Stimulated activated CD8-positive, alpha-beta memory T cell treated with anti-CD3 and anti-CD28 coated beads, Interleukin-4, amount 100 ng/mL, for 1 hour (primary cell): ENCODE measurements at places on chromosomes 2 and 18.

- no peak for DNase-seq
Observed at GRCh38 chr2:233079953-233080835, 20.1 kb downstream of the INPP5D start.

GRCh38 chr2:239496700-239497099, 95.9 kb upstream of the HDAC4 start:
- no peak for DNase-seq

DNA sequence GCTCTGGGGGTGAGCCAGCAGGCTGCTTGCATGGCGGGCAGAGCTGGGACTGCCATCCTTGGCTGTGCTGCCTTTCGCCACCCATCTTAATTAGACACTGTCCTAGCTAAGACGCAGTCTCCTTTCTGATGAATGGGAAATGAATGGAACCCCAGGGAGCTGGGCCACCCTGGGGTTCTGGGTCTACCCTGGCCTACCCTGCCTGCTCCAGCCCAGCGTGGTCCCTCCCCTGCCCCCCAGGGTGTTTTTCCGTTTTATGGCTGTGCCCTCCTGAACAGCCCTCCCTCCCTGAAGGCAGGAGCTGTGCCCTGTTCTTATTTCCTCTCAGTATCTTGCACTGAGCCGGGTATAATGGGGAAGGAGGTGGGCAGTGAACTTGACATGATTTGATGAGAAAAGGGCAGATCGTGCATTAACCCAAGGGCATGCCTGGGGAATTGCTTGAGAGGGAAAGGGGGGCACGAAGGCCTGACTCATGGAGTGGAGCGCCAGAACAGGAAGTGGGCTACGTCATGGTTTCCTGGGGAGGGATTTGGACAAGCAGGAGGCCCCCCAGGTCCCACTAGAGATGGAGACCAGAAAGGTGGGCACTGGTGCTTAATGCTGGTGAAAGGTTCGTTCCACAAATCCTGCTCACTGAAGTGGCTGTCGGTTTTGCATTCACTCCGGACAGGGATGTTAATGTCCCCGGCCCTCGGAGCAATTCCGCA, 165.0 kb downstream of the KLHL29 start:
- no peak for DNase-seq

DNA sequence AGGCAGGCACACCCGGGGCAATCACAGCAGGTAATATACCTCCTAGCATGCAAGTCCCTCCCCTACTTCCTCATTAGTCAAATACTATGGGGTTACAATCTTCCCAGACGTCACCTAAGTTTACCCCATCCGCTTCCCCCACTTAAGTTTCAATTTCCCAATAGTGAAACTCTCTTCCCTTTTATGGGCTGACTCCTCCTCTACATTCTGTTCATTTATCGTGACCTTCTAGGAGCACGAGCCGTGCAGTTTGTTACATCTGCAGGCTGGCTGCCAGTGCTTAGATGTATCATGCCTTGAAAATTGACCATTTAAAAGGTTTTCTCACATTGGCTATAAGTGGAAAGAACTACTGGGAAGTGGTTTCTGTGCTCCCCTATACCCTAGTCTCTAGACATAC, 1357.8 kb upstream of the CRIM1 start:
- no peak for DNase-seq

DNA sequence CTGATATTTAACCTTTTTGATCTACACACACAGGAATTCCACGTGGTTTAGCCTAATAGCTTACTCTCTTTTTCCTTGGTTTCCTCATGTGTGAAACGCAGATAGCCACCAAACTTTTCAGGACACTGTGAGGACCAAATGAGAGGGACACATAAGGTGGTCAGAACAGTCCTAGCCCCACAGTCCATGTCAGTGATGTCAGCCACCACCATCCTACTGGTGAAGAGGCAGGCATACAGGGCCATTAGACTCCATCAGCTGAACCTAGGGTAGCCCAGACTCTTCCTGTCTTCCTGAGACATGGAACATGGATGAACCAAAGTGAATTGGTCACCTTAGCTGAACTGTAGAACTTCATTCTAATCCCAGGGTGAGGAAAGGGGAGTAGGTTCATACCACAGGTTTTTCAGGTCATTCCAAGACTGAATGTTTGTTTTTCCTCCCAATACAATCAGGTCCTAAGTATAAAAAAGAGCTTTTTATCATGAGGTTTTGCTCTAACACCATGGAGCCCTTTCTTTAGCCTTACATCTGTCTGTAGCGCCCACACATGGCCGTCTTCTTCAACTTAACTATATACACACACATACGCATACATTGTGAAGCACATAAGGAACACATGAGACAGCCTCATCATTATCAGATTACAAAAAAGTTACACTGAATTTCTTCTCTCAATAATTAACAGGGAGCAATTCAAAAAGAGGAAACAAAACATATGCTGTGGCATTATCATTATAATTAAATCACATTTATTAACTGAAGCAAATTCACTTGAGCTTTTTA, 18.5 kb upstream of the NFE2L2 start:
- no peak for DNase-seq

DNA sequence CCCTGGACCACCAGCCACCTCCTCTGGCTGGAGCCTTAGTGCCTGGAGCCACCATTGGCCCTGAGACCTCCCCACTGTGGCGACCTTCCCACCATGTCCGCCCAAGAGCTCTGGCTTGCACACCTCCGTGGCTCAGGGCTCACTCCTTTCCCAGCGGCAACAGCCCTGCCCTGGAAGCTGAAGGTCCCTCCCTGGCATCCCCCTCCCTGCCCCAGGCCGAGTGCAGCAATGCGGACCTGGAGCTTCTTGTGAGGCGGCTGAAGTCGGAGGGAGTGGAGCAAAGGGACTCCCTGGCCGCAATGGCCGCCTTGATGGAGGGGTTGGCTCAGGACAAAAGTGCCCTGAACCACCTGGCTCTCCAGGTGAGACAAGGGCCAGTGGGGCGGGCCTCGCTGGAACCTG, 28.6 kb downstream of the CROCC2 start:
- no peak for DNase-seq

DNA sequence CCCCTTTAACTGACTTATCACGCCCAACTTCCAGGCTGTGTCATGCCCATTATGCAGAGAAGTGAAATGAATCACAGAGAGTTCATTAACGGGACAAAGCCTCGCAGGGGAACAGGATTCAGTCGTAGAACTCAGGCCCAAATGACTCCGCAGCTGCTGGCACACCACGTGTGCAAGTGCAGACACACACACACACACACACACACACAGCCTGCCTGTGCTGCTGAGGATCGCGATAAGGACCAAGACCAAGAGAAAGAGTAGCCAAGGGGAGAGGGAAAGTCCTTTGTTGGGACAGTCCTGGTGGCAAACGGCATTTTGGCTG, 90.0 kb upstream of the TAF1B start:
- DNase-seq, result no peak

DNA sequence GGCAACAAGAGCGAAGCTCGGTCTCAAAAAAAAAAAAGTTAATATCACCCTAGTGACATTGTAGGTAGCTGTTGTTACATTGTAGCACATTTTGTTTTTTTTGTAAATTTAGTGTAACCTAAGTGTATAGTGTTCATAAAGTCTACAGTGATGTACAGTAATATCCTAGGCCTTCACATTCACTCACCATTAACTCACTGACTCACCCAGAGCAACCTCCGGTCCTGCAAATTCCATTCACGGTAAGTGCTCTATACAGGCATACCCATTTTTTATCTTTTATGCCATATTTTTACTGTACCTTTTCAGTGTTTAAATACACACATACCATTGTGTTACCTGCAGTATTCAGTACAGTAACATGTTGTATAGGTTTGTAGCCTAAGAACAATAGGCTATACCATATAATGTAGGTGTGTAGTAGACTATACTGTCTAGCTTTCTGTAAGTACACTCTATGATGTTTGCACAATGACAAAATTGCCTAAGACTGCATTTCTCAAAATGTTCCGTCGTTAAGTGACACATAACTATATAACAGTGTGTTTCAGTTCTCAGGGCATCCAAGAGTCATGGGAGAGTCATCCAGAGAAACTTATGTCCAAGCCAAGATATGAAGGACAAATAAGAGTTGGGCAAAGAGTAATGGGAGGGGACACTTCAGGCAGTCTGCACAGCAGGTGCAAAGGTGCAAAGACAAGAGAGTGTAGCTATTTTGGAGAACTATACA, 68.4 kb downstream of the TANK start:
- DNase-seq, result no peak

- DNase-seq, result no peak
Observed at GRCh38 chr2:182625814-182626213, 90.2 kb upstream of the DNAJC10 start.

DNA sequence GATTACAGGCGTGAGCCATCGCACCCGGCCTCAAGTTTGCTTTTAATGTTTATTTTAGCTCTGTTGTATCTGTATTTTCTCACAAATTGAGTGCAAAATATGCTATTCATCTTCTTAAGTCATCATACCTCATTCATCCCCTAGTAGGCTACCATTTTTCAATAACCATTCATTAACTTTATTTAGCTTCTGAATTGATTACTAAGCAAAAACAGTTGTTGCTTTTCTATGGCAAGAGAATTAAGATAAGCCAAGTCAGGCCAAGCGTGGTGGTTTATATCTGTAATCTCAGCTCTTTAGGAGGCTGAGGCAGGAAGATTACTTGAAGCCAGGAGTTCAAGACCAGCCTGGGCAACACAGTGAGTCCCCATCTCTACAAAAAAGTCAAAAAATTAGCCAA, 63.3 kb upstream of the CERS6 start:
- DNase-seq, result no peak

DNA sequence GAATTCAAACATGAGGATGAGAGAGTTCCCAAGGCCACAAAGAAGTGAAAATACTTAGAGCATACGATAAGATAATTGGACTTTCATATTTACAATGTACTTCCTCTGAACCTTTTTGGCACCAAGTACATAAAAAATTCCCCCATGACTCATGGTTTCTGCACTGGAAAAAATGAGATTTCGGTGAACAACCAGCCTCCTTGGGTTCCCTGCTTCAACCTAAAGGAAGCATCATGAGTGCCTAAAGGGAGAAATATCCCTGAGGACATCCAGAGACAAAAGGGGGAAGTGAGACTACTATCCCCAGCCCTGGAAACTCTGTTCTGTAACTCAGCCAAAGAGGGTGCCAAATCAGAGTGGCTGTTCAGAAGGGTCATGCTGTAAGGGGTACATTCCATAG, 562.7 kb upstream of the SLC39A10 start:
- DNase-seq, result no peak

DNA sequence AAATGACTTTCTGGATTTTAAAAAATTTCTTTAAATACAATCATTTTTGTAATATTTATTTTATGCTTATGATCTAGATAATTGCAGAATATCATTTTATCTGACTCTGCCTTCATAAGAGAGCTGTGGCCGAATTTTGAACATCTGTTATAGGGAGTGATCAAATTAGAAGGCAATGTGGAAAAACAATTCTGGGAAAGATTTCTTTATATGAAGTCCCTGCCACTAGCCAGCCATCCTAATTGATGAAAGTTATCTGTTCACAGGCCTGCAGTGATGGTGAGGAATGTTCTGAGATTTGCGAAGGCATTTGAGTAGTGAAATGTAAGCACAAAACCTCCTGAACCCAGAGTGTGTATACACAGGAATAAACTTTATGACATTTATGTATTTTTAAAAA, 79.5 kb downstream of the ITGA4 start:
- DNase-seq, result no peak

DNA sequence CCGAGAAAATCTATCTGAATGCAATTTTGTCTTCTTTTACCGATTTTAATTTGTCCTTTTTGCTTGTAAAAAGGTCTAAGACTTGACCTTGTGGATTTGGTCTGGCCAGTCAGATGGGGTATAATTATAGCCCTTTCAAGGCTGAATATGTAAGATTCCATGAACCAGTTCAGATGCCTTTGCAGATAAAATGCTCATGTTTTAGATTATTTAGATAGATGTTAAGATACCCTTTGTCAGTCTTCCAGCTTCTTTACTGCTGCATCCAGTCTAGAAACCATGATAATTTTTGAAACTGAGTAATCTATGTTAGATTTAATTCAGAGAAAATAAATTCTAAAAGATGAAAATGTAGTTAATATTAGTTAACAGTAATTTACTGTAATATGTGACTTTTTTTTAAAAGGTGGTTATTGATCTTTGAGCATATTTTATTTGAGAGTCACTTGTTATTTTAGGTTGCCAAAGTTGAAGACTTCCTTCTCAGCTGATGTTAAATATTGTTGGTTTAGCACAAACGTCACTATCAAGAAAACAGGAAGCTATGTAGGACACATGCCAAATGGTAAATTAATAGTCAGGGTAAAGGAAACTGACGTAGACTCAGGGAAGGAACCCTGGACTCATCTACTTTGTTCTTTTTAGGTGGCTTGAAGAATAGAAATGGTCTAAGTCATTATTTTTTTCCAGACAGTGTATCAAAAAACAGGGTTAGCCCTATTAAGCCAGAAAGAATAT, 29.8 kb downstream of the BABAM2 start:
- no peak for DNase-seq

- no peak for DNase-seq
Observed at GRCh38 chr2:168751104-168751740, 51.2 kb upstream of the NOSTRIN start.

DNA sequence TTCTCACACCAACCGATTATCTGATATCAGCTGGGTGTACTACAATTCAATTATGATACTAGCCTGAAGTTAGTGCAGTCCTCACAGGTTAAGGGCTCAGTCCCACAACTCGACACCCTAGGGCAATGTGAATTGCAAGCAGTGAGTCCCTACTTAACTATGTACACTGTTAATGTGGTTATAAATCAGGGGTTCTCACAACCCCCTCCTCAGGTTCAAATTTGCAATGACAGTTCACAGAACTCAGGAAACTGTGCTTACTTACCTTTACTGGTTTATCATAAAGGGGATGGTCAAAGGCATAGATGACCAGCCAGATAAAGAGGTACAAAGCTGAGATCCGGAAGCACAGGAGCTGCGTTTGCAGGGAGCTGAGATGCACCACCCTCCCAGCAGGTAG, 1379.1 kb upstream of the CDH2 start:
- no peak for DNase-seq

- DNase-seq, result no peak
Observed at GRCh38 chr2:107036293-107036692, 150.3 kb upstream of the ST6GAL2 start.

DNA sequence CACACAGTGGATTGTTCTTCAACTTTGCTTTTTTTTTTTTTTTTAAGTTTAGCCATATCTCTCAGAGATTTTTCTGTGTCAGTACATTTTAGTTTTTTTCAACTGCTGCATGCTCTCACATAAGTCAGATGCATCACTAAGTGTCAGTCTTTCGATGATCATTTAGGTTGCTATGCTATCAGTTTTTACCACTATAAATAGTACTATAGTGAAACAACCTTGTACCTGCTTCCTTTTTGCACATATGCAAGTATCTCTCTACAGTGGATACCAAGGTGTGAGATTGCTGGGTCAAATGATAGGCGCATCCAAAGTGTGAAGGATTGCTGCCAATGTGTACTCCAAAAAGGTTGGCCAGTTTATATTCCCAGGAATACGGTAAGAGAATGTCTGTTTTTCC, 33.5 kb upstream of the MAP4K3 start:
- no peak for DNase-seq

- no peak for DNase-seq
Observed at GRCh38 chr2:20186078-20186854, 38.7 kb downstream of the SDC1 start.

DNA sequence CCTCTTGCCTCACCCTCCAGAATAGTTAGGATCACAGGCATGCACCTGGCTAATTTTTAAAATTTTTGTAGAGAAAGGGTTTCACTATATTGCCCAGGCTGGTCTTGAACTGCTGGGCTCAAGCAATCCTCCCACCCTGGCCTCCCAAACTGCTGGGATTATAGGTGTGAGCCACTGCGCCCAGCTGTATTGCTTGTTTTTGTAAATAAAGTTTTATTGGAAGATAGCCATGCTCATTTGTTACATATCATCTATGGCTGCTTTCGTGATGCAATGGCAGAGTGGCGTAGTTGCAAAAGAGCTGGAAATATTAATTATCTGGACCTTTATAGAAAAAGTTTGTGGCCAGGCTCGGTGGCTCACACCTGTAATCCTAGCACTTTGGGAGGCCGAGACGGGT, 109.4 kb upstream of the SPRED2 start:
- no peak for DNase-seq
